GM13976 (cell line): ENCODE measurements at places on chromosomes 13 and 19.

DNA sequence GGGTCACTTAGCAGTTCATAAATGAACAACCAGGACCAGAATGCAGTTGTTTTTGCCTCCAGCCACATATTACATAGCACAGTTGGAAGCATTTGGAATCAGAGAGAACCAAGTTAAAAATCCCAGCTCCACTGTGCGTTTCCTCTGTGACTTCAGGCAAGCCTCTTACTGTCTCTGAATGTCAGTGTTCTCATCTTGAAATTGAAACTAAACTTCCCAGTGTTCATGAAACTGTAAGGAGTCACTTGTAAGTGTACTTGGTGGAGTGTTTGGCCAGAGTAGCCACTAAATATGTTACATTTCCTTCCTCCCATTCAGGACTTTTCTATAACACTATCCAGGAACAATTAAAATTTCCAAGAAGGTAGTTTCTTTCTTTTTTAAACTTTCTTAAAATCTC, 276.8 kb downstream of the KCNRG start:
- DNase-seq, result no peak

GRCh38 chr13:76634431-76635191, 251.6 kb downstream of the KCTD12 start:
- DNase-seq, result no peak

GRCh38 chr13:84648069-84648640, 765.9 kb upstream of the SLITRK1 start:
- DNase-seq, result no peak

- no peak for DNase-seq
Observed at GRCh38 chr13:79803989-79804388, 323.0 kb downstream of the NDFIP2 start.

DNA sequence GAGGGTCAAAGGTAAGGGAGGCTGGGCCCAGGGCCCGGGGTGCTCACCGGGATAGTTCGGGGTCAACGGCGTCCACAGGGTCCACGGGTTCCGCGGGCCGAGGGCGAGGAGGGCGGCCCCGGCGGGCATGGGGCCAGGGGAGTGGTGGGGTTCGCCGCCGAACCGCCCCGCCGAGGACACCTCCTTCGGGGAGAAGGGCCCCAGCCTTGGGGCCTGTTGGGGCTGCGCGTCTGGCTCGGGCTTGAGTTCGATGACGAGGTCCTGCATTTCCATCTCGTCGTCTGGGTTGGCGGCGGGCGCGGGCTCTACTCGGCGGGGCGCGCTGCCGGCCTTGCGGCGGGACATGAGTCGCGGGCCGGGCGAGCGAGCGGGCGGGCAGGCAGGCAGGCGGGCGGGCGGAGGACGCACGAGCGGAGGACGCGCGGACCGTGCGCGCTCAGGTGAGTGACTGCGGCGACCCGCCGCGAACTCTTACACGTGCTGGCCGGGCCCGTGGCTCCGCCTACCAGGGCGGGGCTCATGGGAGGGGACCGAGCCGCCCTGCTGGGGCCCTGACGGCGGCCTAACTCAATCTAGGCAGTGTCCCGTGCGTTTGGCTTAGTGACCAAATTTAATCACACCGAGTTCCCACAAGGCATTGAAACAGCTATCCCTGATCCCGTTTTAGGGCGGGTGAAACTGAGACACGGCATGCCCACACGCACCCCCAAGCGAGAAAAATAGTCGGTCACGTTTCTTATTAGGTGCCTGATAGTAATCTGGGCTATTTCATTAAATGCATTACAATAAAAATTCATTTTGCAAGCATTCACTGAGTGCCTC, at the start of gene ZNF296:
Gene ZNF296, minus strand, starts transcription at position 450 of the 822 bp plus-strand sequence. Its CDS starts 105 bp downstream, at position 345.
- DNase-seq, result peak; percentile 90

DNA sequence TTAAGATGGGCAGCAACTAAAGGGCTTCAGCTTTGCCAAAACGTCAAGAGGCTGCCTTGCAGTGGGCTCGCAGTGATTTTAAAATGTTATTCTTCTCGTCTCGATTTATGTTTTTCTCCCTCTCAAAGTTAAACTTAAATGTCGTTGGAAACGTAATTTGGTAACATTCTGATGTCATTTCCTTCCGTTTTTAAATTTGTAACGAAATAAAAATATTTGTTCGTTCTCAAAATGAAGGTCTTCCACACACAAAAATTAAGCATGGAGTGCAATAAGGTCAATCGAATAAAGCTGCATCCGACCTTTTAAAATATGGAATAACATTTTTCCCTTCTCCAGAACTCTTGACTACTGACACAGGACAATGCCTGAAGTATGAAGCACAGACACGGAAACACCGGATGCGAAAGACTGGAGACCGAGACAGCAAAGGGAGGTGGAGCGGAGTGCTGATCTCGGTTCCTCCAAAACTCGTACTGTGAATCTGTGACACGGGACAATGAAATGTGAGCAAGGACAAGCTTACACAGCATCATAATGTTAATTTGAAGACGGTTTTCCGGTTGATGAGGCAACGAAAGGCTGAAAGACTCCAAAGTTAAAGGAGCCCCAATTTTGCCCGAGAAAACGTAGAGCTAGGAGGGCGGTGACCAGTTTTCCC, 850 bp downstream of the MTMR6 start:
- DNase-seq, result peak; percentile 53

DNA sequence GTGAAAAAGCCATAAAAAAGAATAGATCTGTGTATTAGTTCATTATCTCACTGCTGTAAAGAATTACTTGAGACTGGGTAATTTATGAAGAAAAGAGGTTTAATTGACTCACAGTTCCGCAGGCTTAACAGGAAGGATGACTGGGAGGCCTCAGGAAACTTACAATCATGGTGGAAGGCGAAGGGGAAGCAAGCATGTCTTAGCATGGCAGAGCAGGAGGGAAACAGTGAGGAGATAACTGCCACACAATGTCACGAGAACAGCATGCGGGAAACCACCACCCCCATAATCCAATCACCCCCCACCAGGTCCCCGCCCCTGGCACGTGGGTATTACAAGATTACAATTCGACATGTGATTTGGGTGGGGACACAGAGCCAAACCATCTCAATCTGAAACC, 39.1 kb upstream of the EEF1AKMT1 start:
- DNase-seq, result no peak

- DNase-seq, result peak; percentile 48
Observed at GRCh38 chr13:49669735-49670309, 21.5 kb downstream of the EBPL start.

GRCh38 chr19:12126707-12127106, 13.4 kb downstream of the ZNF20 start:
- no peak for DNase-seq

DNA sequence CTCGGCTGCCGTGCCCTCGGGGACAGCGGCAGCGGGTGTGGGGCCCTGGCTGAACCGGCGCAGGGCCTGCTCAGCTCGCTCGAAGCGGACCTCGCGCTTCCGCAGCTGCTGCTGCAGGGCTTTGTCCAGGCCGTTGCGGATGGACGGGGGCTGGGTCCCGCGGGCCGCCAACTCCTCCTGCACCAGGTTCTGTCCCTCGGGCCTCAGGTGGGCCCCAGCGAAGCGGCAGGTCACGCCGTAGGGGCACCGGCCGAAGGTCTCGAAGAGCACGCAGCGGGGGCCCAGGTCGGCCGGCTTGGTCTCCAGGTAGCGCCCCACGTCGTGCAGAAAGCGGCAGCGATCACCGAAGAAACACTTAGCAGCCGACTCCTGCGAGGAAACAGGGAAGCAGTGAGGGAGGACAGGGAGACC, 1.6 kb downstream of the DUS3L start:
- no peak for DNase-seq
